ENCODE measurements at places on chromosomes 16 and 17.

- no peak for DNase-seq
Observed at GRCh38 chr17:62172492-62173291, 107.6 kb upstream of the MED13 start.

DNA sequence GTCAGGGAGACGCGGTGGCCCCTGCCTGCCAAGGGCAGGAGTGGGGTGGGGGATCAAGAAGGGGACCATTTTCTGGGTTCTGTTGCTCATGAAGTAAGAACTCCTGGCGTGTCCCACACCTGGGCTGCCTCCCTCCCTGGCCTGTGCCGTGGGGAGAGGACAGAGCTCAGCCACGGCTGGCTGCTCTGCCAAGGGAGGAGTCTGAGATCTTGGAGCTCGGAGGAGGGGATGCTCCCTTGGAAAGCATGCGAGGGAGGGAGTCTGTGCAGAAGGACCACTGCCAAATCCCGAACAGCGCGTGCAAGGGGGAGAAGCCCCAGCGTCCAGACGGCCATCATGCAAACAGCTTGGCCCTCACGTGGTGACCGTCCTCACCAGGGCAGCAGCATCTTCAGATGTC is 64.2 kb upstream of the ZNF469 start:
- DNase-seq = no peak

- no peak for DNase-seq
Observed at GRCh38 chr17:51630101-51630671, 369.8 kb downstream of the UTP18 start.

DNA sequence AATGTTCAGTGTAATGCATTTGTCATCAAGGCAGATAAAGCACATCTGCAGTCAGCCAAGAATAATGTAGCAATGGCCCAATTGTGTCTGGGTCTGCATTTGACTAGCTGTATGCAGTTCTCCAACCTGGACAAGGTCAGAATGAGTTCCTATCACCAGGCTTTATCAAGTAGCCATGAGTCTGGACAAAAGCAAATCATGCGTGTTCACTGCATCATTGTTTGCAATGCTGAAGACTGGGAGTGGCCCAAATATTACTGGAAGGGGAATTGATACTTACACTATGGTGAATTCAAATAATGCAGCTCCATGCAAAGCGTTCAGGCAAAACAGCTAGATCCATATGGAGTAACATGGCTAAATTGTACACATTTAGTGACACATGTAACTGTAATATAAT is 250.9 kb downstream of the TOX3 start:
- DNase-seq = no peak

DNA sequence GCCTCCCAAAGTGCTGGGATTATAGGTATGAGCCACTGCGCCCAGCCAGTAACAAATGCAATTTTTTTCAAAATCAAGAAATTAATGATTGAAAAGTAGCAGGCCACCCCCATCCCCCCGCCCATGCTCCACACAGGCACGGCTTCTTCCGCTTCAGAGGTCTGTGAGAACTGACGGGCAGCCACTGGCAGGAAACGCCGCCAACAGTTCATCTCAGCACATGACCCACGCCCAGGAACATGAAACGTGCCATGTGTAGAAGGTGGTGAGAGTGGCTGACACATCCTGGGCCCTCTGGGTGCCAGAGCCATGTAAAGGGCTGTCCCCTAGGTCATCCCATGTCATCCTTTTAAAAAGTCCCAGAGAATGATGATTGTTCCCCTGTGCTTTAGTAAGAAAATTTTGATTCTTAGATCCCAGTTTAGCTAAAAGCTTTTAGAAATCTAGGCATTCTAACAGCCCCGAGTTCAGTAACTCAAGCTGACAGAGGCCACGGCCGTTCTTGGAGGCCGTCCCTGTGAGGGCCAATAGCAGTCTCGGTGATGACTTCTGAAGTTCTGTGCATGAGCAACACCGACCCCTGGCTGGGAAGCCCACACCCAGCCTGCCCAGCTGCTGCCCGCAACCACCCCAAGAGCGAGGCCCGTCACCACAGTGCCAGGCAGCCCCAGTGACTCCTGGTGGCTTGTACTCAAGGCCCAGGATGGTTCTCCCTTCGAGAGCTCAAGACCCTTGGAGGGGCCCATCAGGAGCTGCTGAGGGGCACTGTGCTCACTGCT is 52.1 kb downstream of the KLHDC4 start:
- peak; percentile 32 for DNase-seq

DNA sequence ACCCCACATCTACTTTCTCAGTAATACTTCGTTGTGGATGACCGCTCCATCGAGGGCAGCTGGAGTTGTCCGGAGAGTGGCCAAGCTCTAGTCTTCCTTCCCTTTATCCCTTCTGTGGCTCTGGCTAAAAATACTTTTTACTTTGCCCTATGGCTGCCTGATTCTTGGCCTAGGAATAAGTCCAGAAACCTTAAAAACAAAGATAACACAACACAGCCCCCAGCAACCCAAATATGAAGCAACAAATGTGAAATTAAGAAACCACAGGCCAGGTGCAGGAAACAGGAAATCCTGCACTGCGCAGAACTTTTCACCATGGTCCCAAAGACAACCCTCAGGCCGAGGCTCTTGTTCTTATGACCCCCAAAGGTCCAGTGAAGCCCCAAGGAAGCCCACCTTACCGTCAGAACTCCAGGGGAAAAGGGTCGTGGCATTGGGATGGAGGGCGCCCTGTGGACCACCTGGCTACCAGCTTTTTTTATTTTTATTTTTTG is 26.0 kb downstream of the TK2 start:
- DNase-seq = peak; percentile 36

GRCh38 chr17:36817483-36818048 is 119.7 kb upstream of the LHX1 start:
- DNase-seq = no peak

- DNase-seq = no peak
Observed at GRCh38 chr17:64400642-64401041, 10.0 kb upstream of the PECAM1 start.

DNA sequence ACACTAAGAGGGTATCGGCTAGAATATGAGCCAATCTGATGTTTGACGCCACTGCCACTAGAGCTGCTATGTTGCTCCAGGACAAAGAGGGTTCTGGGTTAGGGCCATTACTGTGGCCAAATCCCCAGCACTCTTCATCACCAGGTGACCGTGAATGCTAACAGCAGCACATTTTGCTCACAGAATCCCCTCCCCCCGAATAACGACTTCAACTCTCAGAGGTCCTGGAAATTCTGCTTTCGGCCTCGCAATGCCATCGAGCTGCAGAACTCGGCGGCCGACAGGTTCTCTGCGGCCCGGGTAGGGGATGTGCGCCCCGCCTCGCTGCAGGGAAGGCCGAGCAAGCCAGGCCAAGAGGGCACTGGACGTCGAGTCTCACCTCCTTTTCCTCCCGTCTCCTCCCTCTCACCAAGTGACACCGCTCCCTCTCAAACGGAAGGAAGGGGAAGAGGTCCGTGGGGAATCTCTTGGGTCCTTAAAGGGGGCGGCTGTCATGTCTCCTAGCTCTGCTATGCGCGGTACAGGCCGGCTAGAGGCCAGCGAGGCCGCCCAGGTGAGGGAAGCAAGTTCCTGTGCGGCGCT is 31.9 kb downstream of the CDK5R1 start:
- DNase-seq = no peak

- no peak for DNase-seq
Observed at GRCh38 chr16:30667361-30667905, 9.2 kb downstream of the FBRS start.

- DNase-seq = peak; percentile 27
Observed at GRCh38 chr17:35947156-35947585, 3.7 kb upstream of the LYZL6 start.

DNA sequence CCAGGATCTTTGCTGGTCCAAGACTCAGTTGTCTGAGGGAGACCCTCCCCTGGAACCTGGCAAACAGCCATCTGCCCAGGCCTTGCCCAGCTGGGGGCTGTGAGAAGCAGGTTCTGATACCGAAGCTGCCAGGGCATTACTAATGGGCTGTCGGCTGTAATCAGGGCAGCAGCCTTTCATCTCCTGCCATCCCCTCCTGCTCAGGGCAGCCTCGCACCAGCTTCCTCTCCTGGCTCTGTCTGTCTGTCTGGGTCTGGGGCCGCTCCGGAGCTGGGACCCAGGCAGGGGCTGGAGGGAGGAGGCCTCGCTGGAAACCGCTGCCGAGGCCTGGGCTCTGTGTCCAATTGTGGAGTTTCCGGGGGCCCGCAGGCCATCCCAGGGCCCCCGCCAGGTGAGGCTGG is 21.6 kb upstream of the BRD7 start:
- DNase-seq = no peak

GRCh38 chr16:31221357-31222160 is 4.6 kb upstream of the PYDC1 start:
- DNase-seq = no peak

GRCh38 chr16:35602116-35602515 is 2142.7 kb downstream of the TP53TG3F start:
- DNase-seq = no peak

DNA sequence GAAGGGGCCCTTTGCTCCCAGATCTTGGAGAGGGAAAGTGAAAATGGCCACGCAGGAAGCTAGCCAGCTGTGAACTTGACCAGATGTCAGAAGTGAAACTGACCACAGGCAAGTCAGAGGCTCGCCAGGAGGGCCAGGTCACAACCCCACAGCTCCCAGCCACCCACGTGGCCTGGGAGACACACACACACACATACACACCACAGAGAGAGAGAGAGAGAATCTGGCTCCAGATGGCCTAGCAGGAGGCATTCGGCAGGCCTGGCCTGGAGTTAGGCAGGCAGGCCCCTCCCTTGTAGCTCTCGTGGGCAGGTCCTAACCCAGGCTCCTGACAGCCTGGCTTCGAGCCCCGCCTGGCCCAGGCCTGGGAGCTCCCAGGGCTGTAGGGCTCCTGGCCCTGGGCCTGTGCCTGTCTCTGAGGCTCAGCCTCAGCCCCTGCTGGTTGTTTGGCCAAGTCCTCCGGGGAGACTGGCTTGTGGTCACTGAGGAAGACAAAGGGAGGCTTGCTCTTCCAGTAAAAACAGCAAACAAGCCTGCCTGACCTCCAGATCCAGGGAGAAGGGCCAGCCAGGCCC is 20.2 kb downstream of the NGFR start:
- DNase-seq = no peak
